ENCODE measurements at places on chromosomes 13 and 19.

GRCh38 chr13:50850445-50850844, 7.0 kb upstream of the DLEU7 start:
- no peak for DNase-seq
- H3K27me3 ChIP-seq = peaks cover 42% of the 10 kb centered on the region
- H3K27ac ChIP-seq = no peak overlapping the region
- H3K4me1 ChIP-seq = peaks cover 14% of the 10 kb centered on the region
- no peak overlapping the region for H3K4me3 ChIP-seq

GRCh38 chr13:45690636-45691035, 11.5 kb upstream of the CBY2 start:
- no peaks in the 10 kb centered on the region for H3K36me3 ChIP-seq
- H3K27me3 ChIP-seq = peaks cover 4% of the 10 kb centered on the region
- H3K27ac ChIP-seq = no peak overlapping the region
- no peak for DNase-seq

DNA sequence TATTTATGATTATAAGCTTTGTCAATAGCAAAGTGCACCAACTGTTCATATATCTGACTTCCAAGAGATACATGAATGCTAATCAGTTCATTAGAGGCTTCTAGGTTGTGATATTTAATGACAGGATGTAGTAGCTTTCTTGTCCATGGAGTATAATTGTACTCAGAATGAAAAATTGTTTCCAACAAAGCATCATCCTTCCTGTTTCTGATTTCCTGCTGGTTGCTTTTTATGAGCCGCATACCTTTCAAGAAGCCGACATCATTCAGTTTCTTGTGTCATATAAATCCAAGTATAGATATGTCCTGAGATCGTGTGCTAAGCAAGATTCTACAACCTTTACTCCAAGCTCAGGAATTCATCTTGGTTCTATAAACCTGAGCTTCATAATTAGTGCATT, 326.6 kb downstream of the DIAPH3 start:
- H3K4me1 ChIP-seq = no peaks in the 10 kb centered on the region
- H3K36me3 ChIP-seq = no peaks in the 10 kb centered on the region
- no peak for DNase-seq

- H3K27me3 ChIP-seq = no peaks in the 10 kb centered on the region
- H3K36me3 ChIP-seq = peaks cover 15% of the 10 kb centered on the region
- peaks cover 43% of the 10 kb centered on the region for H3K4me1 ChIP-seq
- no peak overlapping the region for H3K27ac ChIP-seq
- H3K4me3 ChIP-seq = no peak overlapping the region
These were observed 33.9 kb downstream of the USP12 start for GRCh38 chr13:27137759-27138158.

- H3K4me3 ChIP-seq = peak overlapping the region; percentile 91
These were observed 1.0 kb upstream of the KRI1 start for GRCh38 chr19:10566658-10567410.

DNA sequence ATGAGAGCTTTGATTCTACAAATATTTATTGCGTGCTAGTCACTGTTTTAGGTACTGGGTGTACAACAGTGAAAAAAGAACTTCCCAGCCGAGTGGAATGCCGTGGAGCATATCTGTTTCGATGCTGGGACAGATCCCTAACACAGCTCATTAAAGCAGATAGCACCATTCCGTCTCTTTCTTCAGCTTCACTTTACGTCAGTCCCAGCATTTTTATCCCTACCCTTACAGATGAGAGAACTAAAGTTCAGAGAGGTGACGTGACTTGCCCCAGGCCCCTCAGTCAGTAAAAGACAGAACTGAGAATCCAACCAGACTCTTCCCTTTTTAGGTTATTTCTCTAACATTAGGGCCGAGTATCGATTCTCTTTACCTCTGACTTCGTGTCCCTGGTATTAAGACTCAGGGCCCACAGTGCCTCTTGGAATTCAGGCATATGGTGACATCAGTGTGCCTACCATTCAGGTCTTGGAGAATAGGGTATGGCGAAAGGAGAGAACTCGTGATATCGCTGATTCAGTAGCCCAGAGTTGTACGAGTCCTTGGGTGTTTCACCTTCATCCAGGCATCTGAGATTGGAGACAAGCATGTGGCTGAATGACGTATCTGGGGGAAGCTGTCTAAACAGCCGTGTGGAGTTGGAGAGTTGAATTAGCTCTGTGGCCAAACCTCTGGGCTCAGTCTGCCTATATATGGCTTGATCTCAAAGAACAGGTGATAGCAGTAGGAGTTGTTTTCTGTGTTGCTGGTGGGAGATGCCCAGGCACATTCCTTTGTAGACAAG, 27.1 kb downstream of the ACTN4 start:
- no peak for DNase-seq
- no peak overlapping the region for H3K4me3 ChIP-seq
- H3K27me3 ChIP-seq = no peaks in the 10 kb centered on the region

DNA sequence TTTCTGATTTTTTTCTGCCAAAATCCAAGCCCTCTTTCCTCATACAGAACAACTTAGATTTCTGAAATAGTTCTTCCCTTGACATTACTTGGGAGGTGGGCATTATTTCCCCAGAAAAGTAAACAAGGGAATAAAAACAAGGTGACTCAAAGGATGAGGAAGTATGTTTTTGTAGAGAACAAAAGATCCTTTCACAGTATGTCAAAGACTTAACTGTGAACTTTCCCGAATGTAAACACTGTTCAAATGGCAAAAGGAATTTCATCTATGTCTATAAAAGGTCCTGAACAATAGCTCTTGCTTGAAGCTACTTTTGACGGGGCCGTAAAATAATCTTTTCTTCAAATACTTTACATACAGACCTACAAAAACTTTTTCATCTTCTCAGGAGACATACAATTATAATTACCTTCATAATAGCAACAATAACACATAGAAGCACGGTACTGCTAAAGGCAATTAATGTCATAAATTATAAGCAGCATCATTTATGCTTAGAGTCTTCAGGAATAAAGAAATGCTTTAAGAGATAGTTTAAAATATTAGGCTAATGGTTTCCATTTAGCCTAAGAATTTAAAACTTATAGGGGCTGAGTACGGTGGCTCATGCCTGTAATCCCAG, 191.1 kb downstream of the RGCC start:
- no peak overlapping the region for H3K4me3 ChIP-seq
- H3K27me3 ChIP-seq = no peaks in the 10 kb centered on the region
- DNase-seq = no peak
- no peaks in the 10 kb centered on the region for H3K36me3 ChIP-seq
- peaks cover 3% of the 10 kb centered on the region for H3K4me1 ChIP-seq
- no peak overlapping the region for H3K27ac ChIP-seq

- H3K27ac ChIP-seq = no peak overlapping the region
- peaks cover 7% of the 10 kb centered on the region for H3K4me1 ChIP-seq
- peaks cover 53% of the 10 kb centered on the region for H3K36me3 ChIP-seq
- H3K27me3 ChIP-seq = no peaks in the 10 kb centered on the region
- H3K4me3 ChIP-seq = no peak overlapping the region
These were observed 12.1 kb upstream of the LTBP4 start for GRCh38 chr19:40588926-40589569.

DNA sequence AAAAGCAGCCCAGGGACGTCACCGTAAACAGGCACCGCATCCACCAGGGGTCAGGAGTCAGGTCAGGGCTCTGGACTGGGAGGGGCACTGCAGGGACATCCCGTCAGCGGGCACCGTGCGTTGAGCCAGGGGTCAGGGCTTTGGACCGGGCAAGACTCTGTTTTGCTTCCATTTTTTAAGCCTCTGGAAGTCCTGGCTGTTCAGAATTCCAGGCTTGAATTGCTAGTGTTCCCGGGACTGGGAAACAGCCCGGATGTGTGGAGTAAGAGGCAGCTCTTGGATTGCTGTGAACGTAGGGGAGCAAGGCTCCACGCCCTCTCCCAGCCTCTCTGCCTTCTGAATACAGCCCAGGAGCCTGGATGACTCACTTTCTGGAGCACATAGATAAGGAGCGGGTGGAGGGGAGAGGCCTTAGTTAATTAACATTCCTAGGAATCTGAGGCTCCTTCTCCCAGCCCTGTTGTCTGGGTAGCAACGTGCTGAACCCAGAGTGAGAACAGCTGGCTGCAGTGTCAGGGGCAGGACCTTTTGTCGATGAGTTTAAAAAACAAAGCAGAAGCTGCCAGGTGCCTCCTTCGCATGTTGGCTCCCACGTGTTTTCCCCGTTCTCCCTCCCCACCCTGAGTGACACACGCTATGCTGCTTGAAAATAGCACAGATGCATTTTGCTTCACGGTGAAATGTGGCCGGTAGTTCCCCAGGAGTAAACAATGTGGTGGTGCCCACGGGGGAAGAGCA, 21.9 kb downstream of the ATP11A start:
- no peak overlapping the region for H3K27ac ChIP-seq
- H3K36me3 ChIP-seq = no peaks in the 10 kb centered on the region
- peaks cover 3% of the 10 kb centered on the region for H3K4me1 ChIP-seq

DNA sequence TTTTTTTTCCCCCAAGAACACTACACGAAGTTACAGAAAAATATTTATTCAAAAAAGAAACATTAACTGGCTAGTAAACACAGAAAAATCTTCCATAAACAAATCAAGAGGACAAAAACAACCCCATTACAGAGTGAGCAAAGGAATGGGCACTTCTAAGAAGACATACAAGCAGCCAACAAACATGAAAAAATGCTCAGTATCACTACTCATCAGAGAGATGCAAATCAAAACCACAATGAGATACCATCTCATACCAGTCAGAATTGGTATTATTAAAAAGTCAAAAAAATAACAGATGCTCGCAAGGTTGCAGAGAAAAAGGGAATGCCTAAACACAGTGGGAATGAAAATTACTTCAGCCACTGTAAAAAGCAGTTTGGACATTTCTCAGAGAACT, 131.7 kb downstream of the UGGT2 start:
- no peak for DNase-seq
- H3K27me3 ChIP-seq = no peaks in the 10 kb centered on the region
- no peaks in the 10 kb centered on the region for H3K4me1 ChIP-seq
- no peaks in the 10 kb centered on the region for H3K36me3 ChIP-seq

DNA sequence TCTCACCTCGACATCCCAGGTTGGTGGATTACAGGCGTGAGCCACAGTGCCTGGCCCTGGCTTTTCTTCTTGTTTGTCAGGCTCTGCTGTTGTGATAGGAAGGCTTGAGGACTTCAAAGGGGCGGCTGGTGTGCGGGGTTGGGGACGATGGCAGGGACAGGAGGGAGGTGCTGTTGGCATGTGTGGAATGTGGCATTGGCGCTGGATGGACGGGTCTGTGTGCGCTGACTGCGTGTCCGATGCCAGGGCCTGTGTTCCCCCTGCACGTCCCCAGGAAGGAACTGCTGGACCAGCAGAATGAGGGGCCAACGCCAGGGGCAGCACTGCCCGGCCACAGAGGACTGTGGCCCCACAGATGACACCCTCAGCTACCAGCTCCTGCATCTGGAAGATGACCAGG, 12.7 kb upstream of the PTBP1 start:
- H3K4me3 ChIP-seq = no peak overlapping the region
- peaks cover 5% of the 10 kb centered on the region for H3K27me3 ChIP-seq
- no peaks in the 10 kb centered on the region for H3K4me1 ChIP-seq
- no peak for DNase-seq

- H3K36me3 ChIP-seq = peaks cover 46% of the 10 kb centered on the region
- no peak overlapping the region for H3K4me3 ChIP-seq
- DNase-seq = no peak
- H3K27ac ChIP-seq = no peak overlapping the region
These were observed 68.8 kb downstream of the LNX2 start for GRCh38 chr13:27551562-27551961.

GRCh38 chr19:5804516-5805461, at the start of gene NRTN:
NRTN (plus strand) TSS chr19:5805067; CDS start chr19:5824166, 19,099 bp downstream.
- H3K4me3 ChIP-seq = peak within 1 kb of the TSS; percentile 73
- DNase-seq = no peak
- peaks cover 18% of the 10 kb centered on the region for H3K27me3 ChIP-seq
- peak within 1 kb of the TSS; percentile 62 for H3K27ac ChIP-seq
- no peaks in the 10 kb centered on the region for H3K36me3 ChIP-seq
- H3K4me1 ChIP-seq = peaks cover 16% of the 10 kb centered on the region

DNA sequence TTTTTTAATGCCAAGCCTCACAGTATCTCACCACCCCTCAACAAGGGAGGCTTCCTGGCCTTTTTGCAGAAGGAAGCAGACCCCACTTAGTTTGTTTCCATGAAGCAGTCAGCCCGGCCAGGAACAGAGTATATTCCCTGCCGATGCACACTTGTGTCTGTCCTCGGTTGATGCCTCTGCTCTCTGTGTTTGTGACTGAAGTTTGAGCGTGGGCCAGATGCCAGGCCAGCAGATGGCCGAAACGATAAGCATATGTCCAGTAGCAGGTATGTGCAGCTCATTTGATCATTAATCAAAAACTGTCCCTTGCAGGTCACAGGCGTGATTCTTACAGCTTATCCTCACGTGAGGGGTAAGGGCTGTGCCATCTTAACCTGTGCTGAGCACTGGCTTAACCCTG, 144.0 kb downstream of the IRS2 start:
- H3K36me3 ChIP-seq = no peaks in the 10 kb centered on the region
- H3K27ac ChIP-seq = no peak overlapping the region
- H3K4me3 ChIP-seq = no peak overlapping the region
- DNase-seq = no peak
- H3K27me3 ChIP-seq = no peaks in the 10 kb centered on the region
- no peaks in the 10 kb centered on the region for H3K4me1 ChIP-seq

DNA sequence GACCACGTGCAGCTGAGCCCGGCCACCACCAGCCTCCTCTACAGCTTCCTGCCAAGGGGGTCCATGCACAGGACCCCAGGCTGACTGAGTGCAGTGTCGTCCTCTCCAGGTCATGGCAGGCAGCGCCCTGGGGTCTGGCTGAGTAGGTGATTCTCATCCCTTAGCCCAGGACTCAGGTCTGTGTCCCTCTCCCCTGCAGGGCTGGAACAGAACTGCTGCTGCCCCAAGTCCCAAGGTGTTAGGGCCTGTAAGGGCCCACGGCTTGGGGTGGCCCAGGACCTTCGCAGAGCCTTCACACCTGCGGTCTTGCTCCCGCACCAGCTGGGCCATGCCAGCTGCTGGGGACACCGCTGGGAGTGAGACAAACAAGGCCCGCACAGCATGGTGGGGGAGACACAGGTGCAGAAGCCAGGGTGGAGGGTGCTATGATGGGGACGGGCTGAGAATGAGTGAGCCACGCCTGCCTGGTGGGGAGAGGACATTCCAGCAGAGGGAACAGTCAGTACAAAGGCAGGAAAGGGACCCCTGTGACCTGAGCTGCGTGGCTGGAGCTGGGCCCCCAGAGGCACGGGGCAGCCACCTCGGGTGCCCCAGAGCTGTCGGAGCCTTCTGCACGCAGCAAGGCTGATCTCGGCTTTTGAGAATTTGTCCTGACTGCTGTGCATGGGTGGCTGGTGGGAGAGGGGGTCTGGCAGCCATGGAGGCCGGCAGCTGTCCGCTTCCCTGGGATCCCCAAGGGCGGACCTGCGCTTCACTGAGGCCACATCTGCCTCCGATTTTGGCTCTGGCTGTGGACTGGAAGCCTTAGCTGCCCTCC, 11.9 kb downstream of the PLEKHF1 start:
- no peak overlapping the region for H3K27ac ChIP-seq
- H3K4me3 ChIP-seq = no peak overlapping the region
- H3K4me1 ChIP-seq = peaks cover 48% of the 10 kb centered on the region

GRCh38 chr19:50925734-50926133, 14.5 kb upstream of the KLK4 start:
- no peaks in the 10 kb centered on the region for H3K36me3 ChIP-seq
- H3K4me1 ChIP-seq = peaks cover 11% of the 10 kb centered on the region
- no peak for DNase-seq
- peaks cover 21% of the 10 kb centered on the region for H3K27me3 ChIP-seq
- no peak overlapping the region for H3K27ac ChIP-seq
- H3K4me3 ChIP-seq = no peak overlapping the region

Measured in activated T-helper 2 cell treated with anti-CD3 and anti-CD28 coated beads, Interferon-gamma antibody, Interleukin-2, Interleukin-4, amounts not matched to agents 10 μg/mL and 5 μg/mL and 100 μg/mL, durations not matched to agents 14 hours and 24 hours and 36 hours (primary cell).